Activated naive CD4-positive, alpha-beta T cell (primary cell): ENCODE measurements at places on chromosomes 6 and 20.

GRCh38 chr20:35511814-35512420 lies 17.5 kb downstream of the C20orf173 start:
- no peak for DNase-seq

DNA sequence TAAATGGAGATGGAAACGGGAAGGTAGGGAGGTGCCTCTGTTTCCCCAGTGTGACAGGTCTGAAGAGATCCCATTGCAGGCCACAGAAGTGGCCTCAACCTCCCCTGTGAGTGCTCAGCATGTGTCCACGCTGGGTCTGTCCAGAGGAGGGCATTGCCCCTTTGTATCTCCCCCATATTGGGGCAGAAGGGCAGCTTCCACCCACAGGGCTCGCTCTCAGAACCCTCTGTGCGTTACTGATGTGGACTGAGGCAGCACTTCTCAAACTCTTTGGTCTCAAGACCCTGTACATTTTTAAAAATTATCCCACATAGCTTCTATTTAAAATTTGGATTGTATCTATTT lies 22.0 kb downstream of the ARFGEF3 start:
- no peak for DNase-seq

- DNase-seq, result no peak
Observed at GRCh38 chr6:33668914-33669313, 42.6 kb downstream of the UQCC2 start.

DNA sequence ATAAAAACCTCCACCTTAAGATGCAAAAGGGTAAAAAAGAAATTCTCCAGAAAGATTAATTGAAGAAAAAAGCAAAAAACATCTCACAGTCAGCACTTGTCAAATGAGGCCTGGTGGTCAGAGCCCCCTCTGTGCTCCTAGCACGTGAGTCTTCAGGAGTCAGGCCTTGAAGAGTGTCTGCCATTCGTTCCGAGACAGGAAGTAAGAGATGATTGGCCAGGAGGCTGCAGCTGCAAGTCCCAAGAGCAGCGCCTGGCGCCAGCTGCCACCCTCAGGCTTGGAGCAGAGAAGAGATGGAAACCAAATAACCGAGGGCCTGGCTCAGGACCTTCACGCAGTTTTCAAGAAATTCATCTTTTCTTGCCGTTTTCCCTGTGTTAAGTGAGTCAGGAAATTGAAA lies 65.0 kb downstream of the FAM120B start:
- DNase-seq, result no peak

DNA sequence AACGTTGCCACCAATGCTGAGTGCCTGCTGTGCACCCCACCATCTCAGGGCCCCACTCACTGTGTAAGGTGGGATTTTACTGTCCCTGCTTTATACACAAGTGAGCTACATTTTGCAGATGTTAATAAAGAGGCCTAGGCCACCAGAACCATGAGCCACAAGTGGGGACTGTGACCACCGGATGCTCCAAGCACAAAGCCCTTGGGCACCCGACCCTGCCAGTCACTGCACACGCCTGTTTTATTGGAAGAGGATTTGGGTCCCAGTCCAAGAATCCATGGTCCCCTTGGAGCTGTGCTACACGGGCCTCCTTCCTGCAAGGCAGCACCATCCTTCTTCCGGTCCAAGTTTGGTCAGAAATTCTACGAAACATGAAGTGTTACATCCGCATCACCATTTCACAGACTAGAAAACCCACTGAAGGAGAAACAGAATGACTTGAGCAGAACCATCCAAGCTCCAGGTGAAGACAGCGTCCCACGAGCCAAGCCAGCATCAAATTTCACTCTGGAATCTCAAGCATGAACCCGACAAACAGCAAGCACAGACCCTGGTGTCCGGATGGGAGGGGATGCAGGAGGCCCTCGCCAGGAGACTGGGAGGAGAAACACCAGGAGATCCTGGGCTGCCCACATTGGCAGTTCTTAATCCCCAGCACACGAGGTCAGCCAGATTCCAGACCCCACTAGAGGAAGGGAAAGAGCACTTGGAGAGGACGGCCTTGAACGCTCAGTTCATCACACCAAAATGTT lies 226.9 kb downstream of the DLL1 start:
- no peak for DNase-seq

DNA sequence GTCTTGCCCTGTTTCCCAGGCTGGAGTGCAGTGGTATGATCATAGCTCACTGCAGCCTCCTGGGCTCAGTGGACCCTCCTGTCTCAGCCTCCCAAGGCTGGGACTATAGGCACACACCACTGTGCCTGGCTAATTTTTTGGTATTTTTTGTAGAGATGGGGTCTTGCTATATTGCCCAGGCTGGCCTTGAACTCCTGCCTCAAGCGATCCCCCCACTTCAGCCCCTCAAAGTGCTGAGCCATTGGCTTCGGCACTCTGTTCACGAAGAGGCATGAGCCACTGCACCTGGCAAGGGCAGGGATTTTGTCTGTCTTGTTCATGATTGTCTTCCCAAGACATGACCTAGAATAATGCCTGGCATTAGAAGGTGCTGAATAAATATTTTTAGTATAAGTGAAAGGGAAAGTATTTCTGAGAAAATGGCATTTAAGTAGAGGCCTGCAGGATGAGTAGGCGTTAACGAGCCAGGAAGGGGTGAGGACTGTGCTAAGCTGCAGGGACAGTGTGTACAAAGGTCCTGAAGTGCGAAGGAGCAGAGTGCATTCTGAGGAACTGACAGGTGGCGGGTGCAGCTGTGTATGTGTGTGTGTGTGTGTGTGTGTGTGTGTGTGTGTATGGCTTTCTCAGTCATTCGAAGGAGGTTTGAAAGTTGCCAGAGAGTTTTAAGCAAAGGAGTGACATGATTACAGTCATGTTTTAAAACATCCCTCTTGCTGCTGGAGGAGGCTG lies 43.0 kb downstream of the VEGFA start:
- DNase-seq, result no peak

DNA sequence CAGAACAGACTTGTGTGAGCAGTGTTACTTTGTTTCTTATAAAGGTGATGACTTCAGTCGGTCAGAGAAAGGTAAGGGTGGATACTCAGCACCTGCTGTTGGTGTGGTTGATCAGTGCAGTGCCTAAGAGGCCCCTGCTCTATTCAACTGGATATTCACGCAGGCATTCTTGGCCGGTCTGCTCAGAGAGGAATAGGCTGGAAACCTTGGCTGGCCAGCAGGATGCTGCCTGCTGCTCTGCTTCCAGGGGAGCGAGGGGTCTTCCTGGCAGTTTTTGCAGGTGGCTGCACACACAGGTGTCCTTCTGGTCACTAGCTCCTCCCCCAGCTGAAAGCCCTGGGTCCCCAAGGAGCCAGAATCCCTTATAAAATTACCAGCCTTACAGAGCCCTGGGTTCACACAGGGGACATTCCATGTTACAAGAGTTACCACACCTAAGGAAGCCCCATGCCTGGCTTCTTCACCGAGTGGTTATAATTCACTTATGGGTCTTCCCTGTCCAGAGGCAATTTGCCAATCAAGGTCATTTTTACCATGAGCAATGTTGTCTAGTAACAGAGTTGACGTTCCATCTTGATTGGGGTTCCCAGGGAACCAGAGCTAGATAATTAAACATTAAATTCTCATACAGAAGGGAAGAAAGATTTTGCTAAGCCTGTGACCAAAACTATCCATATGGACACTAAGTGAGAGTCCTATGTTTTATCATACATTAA lies 16.4 kb downstream of the SYNJ2 start:
- DNase-seq, result no peak

GRCh38 chr6:128415387-128415786 lies 105.0 kb downstream of the PTPRK start:
- no peak for DNase-seq

DNA sequence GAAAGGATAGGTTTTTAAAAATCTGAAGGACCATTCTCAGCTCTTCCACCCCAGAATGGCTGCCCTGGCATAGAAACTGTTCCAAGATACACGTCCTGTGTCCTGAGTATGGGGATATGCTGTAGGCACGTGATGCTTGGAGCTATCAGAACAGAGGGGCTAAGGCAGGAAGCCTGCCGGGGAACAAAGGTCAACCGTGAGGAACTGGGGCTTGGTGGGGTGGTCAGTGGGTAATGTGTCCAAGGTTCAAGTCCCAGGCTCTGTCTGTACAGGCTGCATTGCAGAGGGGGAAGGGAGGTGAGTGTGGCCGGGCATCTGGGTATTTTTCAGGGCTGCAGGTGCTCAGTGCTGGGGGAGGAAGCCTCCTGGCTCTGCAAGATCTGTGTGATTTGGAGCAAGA lies 479.6 kb upstream of the CHD6 start:
- no peak for DNase-seq
